Breast epithelium (tissue), 4 donors: ENCODE measurements at places on chromosomes 16 and 17. TPM values are rescaled to one million over a fixed set of nuclear protein-coding genes. Genes with fewer than 3 reads are reported as not detected.

The SLC46A1 gene
- total RNA-seq = 12.5 TPM

- no peak for DNase-seq
These were observed 16.9 kb downstream of the PRSS27 start for GRCh38 chr16:2702871-2703745.

- DNase-seq = no peak
These were observed 56.0 kb downstream of the CYB561 start for GRCh38 chr17:63390090-63390489.

DNA sequence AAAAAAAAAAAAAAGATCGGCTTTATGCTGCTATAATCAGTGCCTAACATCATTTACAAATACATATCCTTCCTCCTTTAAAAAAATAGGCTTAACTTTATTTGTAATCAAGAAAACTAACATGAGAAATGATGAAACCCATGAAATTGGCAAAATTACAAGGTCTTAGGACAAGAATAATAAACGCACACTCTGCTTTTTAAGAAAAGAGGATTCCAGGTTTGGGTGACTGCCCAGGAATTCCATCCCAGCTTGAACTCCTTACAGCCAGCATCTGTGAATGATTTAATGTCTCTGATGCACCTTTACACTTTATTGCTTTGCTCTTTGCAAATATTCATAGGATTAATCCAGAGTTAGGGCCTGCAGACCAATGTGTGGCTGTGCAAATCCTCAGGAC lies 196.0 kb downstream of the CBLN1 start:
- no peak for DNase-seq

DNA sequence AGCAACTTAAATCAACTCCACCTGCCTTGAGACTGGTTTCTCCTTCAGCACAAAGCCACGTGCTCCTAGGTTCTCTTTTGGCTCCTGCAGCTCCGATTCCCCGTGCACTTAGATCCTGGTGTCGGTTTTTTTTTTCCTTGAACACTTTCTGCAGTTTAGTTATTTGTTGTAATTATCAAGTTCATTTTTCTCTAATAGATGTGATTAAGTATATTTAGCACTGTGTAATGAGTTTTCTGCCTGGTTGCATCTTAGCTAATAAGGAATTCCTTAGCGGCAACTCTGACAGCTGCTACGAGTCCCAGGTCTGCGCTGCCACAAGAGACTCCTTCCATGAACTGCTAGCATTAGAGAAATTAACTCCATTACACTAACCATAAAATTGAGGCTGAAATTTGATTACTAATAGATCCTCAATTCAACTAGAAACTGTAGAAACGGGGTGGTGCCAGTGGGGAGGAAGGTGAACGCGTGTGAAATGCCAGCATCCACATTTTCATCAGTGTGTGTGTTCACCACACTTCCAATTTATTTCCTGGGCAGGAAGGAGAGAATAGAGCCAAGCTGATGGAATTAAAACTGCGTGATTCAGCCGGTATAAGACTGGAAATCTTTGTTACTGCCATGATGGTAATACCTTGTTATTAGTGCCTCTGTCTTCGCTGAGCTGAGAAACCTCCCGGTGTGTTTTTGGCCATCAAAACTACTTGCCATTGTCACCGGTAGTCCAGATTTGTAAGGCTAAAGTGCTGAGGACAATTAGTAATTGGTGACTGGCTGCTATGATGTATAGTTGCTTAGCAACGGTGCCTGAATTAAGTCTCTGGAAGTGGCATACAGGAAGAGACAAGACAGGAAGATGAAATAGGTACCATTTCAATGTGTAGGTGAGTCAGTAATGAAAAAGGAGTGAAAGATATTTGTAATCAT lies 232.4 kb downstream of the IRX3 start:
- DNase-seq = no peak

The SECTM1 gene
- 16.2 TPM for total RNA-seq

- no peak for DNase-seq
These were observed 1.5 kb downstream of the PSMD7 start for GRCh38 chr16:74298104-74298503.

DNA sequence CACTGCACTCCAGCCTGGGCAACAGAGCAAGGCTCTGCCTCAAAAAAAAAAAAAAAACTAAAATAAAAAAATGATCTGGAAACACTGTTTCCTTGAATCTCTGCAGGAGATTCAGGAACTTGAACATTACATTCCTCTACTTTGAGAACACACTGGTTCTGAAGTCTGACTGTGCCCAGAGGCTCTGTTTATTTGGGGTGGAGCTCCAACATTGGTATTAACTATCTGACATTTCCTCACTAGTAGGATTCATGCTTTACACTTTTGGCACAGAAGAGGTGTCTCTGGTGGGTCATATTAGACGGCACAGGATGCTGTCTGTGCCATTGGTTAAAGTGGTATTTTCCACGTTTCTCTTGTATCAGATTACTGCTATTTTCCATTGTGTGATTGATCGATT lies 10.4 kb downstream of the SULT1A2 start:
- no peak for DNase-seq

DNA sequence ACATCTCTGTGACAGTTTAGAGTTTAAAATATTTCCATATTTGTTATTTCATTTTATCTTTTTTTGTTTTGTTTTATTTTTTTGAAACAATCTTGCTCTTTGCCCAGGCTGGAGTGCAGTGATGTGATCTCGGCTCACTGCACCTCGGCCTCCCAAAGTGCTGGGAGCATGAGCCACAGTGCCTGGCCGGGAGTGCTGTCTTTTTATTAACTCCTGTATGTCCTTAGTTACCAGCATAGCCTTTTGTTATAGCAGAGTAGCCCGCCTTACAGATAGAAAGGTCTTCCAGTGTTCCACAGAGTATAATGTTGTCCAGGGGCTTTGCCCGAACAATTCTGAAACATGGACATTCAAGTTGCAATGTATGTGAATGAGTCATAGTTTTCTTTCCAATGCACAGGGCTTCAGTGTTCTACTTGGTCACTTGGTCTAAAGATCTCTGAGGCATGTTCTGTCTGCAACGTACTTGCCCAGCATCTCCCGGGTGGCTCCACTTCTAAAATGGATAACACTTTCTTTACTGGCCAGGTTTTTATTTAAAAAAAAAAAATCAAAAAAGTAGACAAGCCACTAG lies 125.6 kb downstream of the KCNJ18 start:
- no peak for DNase-seq

GRCh38 chr16:88561485-88562359 lies 8.5 kb upstream of the ZC3H18 start:
- DNase-seq = no peak

GRCh38 chr17:74062234-74062633 lies 141.2 kb upstream of the RPL38 start:
- DNase-seq = no peak

The CCDC154 gene
- total RNA-seq = 0.98 TPM

GRCh38 chr16:72924537-72924926 lies 123.4 kb downstream of the ZFHX3 start:
- DNase-seq = no peak

DNA sequence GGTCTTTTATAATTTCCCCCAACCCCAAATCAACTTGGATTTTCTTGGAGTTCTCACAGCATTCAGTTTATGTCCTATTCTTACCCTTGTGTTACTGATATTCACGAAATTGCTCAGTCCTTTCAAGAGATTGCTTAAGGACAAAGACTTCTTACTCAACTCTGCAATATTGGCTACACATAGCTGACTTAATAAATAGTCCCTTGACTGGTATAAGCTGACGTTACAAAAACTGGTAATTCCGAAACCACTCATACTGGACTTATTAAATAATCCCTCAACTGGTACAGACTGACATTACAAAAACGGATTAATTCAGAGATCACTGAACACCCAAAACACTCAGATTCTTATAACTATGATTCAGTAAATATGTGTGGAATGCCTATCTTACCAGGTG lies 860 bp downstream of the TIGD7 start:
- no peak for DNase-seq

DNA sequence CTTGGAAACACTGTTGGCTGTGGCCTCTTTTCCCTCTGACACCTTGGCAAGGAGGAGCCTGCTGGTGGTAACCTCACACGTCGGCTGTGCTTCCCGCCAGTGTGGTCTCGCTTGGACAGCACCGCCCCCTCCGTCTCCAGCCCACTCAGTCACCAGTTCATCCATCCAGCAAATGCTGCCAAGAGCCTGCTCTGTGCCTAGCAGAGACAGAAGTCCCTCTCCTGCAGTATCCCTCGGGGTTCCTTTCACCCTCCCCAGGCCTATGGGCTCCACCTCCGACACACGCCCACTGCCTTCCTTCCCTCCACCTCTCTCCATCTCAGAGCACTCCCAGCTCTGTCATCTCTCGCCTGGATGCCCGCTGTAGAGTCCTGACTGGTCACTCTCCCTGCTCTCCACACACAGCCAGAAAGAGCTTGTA lies 12.3 kb downstream of the CACNG4 start:
- DNase-seq = no peak

The TMEM100 gene
- total RNA-seq = 6.7 TPM

The CCL2 gene
- total RNA-seq = 7.4 TPM
